ENCODE measurements at places on chromosomes 2 and 18.

- DNase-seq = no peak
Observed at GRCh38 chr2:217833439-217833838, 169.4 kb downstream of the TNS1 start.

DNA sequence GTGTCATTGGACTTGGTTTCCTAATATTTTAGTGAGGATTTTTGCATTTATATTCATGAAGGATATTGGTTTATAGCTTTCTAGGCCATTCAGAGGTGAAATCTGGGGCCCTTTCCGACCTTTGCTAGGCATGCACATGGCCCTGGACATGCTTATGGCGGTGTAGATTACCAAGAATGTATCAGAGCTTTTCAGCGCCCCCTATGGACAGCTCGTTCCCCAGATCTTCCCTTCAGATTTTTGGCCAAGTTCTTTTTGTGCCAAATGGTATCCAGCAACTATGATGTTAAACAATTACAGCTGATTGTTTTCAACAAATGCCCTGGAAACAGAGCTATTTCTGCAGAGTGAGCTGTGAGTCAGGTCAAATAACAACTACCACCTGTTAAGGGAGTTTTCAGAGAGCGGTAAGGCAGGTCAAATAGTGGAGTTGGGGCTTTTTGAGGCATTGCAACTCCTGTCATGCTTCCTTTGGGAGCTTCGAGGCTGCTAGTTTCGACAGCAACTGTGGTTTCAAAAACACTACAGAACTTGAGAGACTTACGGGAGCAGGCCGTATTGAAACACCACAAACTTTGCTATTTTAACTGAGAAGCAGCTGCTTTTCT, 188.3 kb downstream of the ZNF516 start:
- peak; percentile 15 for DNase-seq

GRCh38 chr18:56532176-56532840, 106.1 kb downstream of the TXNL1 start:
- DNase-seq = no peak

DNA sequence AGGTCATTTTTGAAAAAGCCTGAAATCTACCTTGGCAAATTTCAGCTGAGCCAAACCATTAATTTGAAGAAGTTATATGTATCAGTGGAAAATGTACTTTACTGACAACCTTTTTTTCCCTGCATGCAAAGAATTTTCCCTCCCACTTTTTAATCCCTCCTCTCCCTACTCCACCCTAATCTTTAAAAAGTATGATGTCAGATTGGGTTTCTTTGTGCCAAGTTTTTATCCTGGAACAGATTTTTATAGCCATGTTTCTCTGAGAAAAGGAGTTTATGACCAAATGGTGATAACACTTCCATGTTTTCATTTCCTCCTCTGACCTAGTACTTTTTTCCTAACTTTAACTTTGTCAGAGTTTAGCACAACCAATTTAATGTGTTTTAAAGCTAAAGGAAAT, 250.3 kb upstream of the FOSL2 start:
- DNase-seq = no peak

GRCh38 chr18:4586731-4587130, 131.6 kb upstream of the DLGAP1 start:
- DNase-seq = no peak

GRCh38 chr2:240437551-240437860, 2.0 kb downstream of the GPC1 start:
- no peak for DNase-seq

DNA sequence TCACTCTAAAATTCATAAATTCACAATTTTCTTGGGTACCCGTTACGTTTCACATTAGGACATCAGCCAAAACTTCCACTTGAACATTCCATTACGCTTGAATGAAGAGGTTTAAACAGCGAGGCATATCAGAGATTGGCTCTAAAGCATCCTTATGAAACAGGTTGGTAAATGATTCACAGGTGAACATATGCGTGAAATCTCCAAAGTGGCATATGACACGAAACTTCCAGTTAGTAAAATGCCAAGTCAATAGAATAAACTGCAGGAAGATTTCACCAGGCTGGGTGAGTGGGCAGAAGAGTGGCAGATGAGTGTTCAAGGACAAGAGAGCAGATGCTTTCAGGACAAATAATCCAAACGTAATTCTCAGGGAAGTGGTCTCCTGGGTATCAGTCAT, 33.9 kb upstream of the GLS start:
- no peak for DNase-seq

DNA sequence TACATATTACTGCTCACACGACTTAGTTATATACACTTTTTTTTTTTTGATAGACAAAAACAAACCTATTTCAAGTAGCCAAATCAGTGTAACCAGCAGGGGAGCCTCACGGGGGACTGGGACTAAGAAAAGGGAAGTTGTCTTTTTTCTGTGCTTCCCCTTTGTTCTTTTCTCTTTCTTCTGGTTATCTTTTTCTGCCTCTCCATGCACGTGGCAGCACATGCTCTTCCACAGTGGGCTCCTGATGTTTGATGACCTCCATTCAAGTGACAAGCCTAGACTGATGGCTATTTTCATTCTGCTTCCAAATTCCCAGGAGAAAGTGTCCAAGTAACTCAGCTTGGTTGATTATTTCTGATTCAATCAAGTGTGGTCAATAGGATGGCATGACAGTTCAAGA, 98.2 kb upstream of the STK39 start:
- no peak for DNase-seq

DNA sequence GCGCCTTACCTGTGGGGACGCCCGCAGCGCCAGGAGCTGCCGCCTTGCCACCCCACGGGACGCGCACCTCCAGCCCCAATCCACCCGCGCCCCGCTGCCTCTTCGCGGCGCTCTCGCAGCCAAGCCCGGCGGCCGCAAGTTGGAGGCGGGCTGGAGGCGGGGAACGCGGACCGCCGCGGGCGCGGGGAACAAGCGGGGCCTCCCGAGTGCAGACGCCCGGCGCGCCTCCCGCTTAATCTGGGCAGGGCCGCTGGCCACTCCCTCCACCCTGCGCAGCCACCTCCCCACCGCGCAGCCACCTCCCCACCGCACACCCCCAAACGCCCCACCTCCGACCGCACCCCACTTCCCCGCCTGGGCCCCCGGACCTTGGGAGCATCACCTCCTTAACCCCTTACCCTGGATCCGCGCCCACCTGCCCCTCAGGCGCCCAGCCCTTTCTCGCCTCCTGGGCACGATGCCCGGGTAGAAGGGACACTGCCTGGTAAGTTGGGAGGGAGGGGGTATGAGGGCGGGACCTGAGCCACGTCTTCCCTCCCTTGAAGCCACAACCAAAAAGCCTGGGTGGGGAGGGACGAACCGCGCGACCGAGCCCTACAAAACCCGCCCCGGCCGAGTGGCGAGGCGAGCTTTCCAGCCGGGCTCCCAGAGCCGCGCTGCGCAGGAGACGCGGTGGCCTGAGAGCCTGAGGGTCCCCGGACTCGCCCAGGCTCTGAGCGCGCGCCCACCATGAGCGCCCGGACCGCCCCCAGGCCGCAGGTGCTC, at the start of the genes COL4A3 and COL4A4:
TSS of gene COL4A3 (plus strand) at position 627 of the 765 bp plus-strand sequence. CDS start at position 730, 103 bp downstream.
TSS of gene COL4A4 (minus strand) at position 208 of the 765 bp plus-strand sequence. CDS start 16,722 bp downstream, outside the sequence.
- peak; percentile 74 for DNase-seq

DNA sequence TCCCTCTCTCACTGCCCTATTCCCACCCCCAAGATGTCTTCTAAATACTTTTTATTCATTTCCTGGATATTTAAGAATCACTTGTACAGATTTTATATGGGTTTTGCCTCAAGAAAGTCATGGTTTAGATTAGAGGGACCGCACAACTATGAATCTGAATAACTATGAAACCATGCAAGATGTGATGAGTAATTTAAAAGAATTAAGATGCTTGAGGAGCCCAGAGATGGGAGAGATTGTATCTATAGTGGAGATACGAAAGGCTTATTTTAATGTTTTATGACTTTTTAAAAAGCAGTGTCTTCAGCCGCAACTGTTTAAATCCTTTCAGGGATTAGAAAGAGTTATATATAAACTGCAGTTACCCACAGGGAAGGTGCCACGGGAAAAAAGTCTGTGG, 324.1 kb downstream of the LPIN1 start:
- DNase-seq = no peak

DNA sequence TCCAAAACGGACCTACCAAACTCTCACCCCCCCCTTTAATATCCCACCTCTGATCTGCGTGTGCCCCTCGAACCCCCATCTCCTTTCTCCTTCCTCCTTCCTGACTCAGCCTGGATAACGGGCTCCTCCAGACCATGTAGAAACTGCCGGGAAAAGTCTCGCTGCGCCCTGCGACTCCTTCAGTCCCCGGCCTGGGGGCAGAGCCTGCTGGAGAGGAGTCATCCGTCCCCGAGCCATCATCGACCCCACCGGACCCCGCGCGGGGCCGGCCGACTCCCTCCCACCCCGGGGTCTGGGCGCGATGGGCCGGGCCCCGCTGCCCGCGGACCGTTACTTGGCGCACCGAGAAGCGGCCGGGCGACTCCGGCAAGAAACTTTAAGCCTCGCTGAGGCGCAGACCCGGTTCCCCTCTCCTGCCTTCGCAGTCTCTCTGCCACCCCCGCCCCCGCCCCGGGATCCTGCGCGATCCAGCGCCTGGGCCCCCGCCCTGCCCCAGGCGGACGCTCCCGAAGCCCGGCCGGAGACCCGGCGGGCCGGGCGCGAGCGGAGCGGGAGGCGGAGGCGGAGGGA, 3.4 kb downstream of the ZEB2 start:
- peak; percentile 50 for DNase-seq

DNA sequence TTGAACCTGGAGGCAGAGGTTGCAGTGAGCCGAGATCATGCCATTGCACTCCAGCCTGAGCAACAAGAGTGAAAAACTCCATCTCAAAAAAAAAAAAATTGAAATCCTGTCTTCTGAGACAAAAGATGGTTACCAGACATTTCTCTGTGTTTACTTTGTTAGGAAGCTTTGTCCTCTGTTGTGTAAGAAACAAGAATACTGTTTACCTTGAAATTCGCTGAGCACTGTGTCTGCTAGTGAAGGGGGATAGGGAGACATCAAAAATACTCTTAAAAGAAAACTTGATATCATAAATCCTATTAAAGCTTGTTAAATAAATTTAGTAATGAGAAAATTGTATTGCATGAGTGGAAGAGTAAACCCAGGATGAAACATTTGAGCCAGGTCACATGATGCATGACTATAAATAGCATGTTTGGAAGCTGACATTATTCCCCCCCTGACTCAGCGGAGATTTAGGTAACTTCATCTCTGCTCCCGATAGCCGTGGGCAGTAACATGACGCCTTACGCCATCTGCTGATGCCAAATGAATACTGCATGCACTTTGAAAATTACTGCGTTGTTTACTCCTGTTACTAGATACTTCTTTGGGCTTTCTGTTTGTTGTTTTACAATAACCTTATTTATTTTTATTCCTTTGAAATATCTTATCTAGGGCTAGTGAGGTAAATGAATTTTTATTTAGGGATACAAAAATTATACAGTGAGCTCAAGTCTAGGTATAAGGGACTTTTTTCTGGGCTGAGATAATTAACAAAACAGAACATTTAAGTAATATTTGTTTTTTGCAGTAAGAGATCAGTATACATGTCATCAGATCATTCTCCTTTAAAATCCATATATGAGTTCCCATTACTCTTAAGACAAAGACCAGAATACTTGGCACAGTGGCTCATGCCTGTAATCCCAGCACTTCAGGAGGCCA, 134.9 kb downstream of the MAP3K20 start:
- peak; percentile 76 for DNase-seq

DNA sequence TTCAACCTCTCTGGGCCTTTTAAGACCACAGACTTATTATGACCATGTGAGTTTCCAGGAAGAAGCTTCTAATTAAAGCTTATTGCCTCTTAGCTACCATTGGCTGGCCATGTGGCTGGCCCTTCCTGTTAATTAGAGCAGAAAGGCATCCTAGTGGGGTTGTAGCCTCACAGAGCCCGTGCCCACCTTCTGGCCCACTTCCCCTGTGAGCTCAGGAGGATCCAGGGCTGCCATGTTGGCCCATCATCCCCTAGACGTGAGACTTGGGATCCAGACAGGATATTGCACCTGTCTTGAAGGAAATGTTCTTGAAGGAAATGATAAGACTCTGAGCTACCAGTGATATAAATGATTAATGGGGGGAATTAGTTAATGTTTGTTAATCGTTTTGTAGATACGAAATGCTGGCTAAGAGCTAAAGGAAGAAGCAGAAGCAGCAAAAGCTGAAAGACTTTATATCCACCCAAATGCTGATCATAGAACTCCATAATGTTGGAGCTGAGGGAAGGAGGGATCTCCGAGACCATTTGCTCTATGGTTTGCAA, 255.4 kb downstream of the CLIP4 start:
- DNase-seq = no peak

- DNase-seq = no peak
Observed at GRCh38 chr2:70560442-70560841, 6.8 kb upstream of the TGFA start.

GRCh38 chr2:238989484-238989883, 141.6 kb downstream of the TWIST2 start:
- no peak for DNase-seq

DNA sequence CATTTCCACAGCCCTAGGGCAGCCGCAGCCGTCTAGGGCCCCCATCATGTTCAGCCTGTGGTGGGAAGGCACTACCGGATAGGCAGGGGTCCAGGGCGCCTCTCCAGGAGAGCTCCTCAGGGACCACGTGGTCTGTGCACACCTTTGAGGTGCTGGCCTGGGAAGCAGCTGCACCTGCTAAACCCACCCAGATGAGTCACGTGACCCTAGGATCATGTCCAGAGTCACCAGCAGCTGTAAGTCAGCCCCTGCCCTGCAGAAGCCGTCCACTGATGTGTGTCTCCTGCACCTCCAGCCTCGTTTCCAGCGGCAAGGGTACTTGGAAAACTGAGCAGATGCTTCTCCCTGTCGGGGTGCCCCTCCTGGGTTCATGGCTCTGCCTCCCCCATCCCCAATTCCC, 682.6 kb upstream of the SALL3 start:
- DNase-seq = no peak

DNA sequence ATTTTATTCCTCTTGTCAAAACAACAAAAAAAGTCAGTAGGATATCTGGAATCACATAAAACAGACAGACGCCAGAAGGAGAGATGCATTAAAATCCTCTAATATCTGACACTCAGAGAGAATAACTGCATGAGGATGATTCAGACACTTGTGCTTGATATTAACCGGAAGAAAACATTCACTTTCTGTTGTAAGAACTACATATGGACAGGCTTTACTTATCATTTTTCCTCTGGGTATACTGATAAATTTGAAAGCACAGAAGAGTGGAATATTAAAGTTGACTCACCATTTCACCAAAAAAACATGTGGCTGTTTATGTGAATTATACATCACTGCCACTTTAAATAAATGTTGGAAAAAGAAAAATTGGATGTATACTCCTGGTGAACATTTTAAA, 589.1 kb upstream of the CDH2 start:
- DNase-seq = no peak

DNA sequence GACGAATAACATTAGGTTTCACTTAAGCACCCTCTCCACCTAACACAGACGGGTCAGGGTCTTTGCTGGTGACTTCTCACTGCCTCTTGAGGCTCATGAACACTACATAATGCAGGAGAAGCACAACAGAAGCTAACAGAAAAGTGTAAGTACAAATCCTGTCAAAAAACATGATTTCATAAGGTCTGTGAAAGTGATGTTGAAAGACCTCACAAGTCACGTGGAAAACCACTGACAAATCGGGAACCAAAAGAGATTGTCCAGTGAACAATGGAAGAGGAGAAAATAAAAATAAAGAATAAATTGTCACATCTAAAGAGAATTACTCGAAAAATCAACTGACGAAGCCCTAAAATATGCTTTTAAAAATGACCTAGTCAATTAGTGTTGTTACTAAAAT, 14.0 kb downstream of the PSD4 start:
- DNase-seq = no peak

- DNase-seq = no peak
Observed at GRCh38 chr2:28710545-28710944, 41.1 kb upstream of the PPP1CB start.

- DNase-seq = peak; percentile 23
Observed at GRCh38 chr2:148640767-148641166, 3.8 kb upstream of the EPC2 start.

GRCh38 chr2:42618972-42619371, 50.5 kb downstream of the MTA3 start:
- no peak for DNase-seq

- no peak for DNase-seq
Observed at GRCh38 chr2:124959581-124959980, 934.5 kb downstream of the CNTNAP5 start.

All from neural progenitor cell (in vitro differentiated cells).